ENCODE measurements at places on chromosomes 11 and 22.

DNA sequence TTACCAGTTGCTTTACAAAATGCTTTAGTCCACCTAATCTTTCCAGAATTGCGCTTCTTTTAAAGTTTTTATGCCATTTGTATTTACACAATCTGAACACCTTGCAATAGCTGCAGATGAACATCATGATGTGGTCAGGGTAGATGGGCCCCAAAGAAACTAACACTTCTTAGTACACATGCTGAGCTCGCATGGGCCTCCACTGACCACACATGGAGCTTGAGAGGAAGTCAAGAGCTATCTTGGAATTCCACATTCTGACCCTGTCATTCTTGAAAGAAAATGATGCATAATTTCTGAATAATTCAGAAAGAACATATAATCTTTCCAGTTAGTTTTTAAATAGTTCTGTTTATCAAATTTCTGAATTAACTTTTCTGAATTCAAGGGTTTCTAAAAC lies 7.7 kb downstream of the LIPT2 start:
- no peak for DNase-seq

DNA sequence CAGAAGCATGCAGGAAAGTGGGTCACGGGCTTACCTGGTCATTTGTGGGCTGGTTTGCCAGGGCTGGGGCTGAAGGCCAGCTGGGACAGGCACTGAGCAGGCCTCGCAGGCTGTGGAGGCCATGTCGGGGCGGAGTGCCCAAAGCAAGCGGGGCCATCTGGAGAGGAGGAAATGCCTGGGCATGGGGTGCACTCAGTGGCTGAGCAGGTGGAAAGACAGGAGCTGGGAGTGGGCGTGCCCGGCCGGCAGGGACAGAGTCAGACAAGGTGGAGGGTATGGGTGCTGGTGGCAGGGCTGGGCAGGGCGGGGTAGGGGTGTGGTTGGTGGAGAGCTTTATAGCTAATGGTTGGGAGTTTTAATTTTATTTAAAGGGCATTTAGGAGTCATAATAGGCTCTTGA lies 27.4 kb downstream of the DAGLA start:
- DNase-seq: no peak

DNA sequence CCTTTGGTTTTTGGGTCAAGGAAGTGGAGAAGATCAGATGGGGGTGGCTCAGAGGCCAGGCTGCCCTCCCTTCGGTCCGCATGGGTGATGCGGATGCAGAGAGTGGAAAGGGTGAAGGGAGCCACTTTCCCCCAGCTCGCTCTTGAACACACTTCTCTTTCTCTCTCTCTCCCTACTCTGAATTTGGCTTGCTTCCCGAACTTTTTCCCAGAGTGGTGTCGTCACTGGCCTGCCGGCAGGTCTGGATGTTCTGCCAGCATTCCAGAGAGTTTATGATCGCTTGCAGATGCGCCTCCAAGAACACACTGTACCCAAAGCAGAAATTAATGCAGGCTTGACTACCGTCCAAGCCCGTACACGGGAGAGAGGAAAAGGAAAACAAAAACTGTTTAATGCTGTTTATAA lies 103.2 kb downstream of the ZBTB16 start:
- no peak for DNase-seq

GRCh38 chr11:128896356-128896755 lies 5.2 kb downstream of the KCNJ5 start:
- no peak for DNase-seq

DNA sequence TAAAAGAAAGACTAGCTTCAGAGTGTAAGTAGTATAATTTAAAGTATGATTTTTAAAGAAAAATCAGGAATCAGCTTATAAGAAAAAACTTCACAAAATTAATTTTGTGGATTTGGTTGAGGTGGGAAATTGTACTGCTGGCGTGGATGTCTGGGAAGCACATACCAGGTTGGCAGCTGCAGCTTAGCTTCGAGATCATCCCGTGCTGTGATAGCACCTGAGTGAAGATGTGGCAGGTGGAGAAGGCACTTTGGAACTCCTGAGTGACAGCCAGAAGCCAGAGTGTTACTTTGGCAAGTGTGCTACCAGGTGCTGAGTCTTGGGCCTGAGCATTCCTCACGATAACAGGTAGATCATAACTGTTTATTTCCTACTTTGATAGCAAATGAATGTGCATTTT lies 17.7 kb downstream of the ZC3H12C start:
- no peak for DNase-seq

DNA sequence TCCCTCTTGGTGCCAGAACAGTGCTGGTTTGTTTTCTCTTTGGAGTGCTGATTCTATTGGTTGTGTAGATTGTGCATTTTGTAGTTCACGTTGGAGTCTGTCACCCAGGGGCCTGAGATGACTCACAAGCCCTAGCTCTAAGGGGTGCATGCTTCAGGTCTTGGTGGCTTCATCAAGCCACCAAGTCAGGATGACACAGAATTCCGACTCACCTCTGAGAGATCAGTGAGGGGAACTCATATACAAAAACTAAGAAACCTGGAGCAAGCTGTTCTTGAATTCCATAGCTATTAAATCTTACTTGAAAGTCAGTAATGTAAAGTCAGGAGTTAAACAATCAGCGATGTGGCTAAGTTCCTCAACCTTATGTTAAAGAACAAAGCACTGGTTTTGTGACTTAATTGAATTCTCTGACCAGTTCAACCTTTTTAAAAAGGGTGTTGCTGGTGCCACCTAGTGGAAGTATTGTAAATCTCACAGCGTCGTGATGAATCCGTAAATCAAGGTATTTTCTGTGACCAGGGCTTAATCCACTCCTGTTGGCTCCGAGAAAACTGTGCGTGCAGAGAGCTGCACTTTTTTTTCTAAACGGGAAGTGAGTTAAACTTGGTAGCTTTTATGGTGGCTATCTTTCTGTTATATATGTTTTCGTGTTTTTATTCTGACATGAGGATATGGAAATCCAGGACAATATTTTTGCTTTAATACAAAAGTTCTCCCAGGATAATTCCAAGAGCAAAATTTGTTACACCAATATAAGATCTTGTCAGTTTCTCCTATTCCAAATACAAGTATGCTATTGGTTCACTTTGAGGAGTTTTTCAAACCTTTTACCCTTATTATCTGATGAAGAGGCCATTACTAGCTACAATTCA lies 14.6 kb downstream of the MMP13 start:
- peak; percentile 56 for DNase-seq
